Vagina (tissue), 2 donors: ENCODE measurements at places on chromosomes 2 and 18. TPM values are rescaled to one million over a fixed set of nuclear protein-coding genes. Genes with fewer than 3 reads are reported as not detected.

- DNase-seq = no peak
Observed at GRCh38 chr2:45705233-45705632, 53.8 kb downstream of the PRKCE start.

GRCh38 chr2:23449413-23449812, 64.4 kb downstream of the KLHL29 start:
- no peak for DNase-seq

DNA sequence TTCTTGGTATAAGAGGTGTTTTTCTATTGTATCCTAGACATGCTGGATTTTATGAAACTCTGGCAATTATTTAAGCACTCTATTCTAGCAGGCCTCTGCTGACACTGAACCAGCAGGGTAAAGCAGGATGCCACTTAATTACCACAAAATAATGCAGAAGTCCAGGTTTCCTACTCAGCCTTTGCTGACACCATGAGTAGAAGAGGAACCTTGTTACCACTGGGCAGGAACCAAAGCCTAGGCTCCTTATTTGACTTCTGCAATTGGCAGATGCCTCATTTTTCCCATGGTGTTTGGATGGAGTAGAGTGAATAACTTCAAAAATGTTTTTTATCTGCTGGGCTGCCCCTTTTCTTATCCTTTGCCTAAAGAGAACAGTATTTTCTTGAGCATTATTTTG, 60.8 kb downstream of the THNSL2 start:
- DNase-seq = no peak

- no peak for DNase-seq
Observed at GRCh38 chr2:110748489-110748867, 16.1 kb downstream of the ACOXL start.

- DNase-seq = no peak
Observed at GRCh38 chr2:241894681-241895426, 25.3 kb downstream of the RTP5 start.

- no peak for DNase-seq
Observed at GRCh38 chr2:181305301-181306123, 151.7 kb upstream of the ITGA4 start.

DNA sequence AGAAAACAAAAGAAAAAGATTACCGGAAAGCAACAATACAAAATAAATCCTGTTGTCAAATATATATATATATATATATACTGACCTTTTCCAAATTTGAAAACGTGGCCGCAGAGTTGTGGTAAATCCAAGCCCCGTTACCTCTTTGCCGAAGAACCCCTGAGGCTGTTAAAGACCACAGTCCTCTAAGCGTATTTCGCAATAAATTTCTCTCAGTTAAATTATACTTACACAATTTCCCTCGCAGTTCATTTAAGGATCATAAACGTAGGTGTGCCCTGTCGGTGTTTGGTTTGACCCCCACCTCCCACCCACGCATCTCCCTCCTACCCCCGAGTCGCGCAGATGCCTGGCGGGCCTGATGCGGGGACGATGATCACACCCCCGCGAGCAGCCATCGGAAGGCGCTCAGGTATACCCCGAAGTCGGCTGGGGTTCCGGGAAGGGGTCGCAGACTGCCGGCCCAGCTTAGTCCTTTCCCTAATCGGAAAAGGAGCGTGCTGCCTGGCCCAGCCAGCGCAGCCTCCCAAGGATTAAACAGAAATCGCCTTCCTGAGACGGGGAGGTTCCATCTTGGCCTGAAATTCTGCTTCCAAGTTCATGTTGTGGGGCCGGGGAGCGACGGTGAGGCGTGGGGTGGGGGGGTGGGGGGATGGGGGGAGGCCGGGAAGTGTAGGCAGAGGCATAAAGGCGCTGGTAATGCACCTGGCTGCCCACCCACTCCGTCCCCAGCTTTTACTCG, 2.9 kb upstream of the MEIS1 start:
- DNase-seq = no peak

GRCh38 chr2:176781570-176782217, 430.9 kb upstream of the HNRNPA3 start:
- DNase-seq = no peak

DNA sequence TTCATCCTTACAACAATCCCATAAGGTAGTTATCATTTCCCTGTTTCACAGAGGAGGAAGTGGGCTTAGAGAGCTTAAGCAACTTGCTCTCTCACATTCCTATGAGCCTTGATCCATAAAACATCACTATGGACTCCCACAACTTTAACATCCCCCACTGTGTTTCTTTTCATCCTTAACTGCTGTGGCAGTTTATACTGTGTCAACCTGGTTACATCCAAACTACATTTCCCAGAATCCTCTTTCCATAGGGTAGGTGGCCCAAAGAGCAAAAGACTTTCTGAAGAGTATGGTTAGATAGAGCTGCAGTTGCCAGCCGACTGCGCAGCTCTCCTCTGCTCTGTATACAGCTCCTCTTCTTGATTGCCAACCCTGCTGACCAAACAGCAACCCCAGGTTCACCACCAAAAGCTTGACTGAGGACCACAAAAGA, 22.5 kb downstream of the MAP3K2 start:
- DNase-seq = no peak

- DNase-seq = no peak
Observed at GRCh38 chr2:172239944-172240590, 137.4 kb upstream of the DLX2 start.

GRCh38 chr2:137357634-137358033, 592.3 kb downstream of the THSD7B start:
- DNase-seq = no peak

DNA sequence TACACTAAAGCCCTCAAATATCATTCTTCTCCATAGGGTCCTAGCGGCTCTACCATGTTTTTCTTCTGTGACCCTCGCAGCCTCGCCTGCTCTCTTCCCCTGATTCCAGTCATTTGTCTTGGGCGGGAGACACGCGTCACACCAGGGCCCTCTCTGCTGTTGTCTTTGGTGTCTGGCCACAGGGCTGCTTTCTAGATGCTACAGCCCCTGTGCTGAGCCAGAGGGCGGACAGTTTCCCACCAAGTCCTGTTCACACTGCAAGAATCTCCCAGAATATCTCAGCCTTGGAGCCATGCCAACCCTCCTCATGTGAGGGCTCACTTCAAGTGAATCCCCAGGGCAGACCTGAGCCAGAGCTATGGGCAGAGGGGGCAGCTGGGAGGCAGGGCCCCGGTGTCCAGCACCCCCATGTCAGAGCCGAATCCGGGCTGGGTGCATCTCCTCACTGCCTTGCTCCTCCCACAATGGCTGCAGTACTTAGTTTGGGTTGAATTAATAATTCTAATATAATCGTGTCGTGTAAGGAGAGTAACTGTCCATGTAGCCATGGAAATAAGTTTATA, 42.1 kb downstream of the DIPK1C start:
- DNase-seq = no peak

GRCh38 chr2:37250869-37251740, 19.6 kb downstream of the NDUFAF7 start:
- DNase-seq = no peak

GRCh38 chr2:238979636-238980035, 131.8 kb downstream of the TWIST2 start:
- no peak for DNase-seq

- peak; percentile 91 for DNase-seq
Observed at GRCh38 chr18:12290086-12290485, 18.0 kb upstream of the TUBB6 start.

- no peak for DNase-seq
Observed at GRCh38 chr18:32333781-32334180, 136.9 kb downstream of the GAREM1 start.

GRCh38 chr2:5609201-5609600, 83.0 kb upstream of the SOX11 start:
- no peak for DNase-seq

Gene HOXD12
- 1.7 TPM for total RNA-seq

Gene CENPA
- not detected for total RNA-seq

Gene TWIST2
- 214 TPM for total RNA-seq

Gene NT5DC4
- total RNA-seq = not detected

Gene REEP1
- 13.5 TPM for total RNA-seq

Gene SATB2
- 7.4 TPM for total RNA-seq

Gene EML6
- total RNA-seq = 1.7 TPM
